ENCODE measurements at places on chromosomes 3 and 15. TPM values are rescaled to one million over a fixed set of nuclear protein-coding genes. Genes with fewer than 3 reads are reported as not detected.

GRCh38 chr3:89521328-89521727 is 413.9 kb downstream of the EPHA3 start:
- H3K4me1 ChIP-seq: no peaks in the 10 kb centered on the region
- H3K27ac ChIP-seq: no peak overlapping the region
- DNase-seq: no peak
- H3K36me3 ChIP-seq: no peaks in the 10 kb centered on the region

DNA sequence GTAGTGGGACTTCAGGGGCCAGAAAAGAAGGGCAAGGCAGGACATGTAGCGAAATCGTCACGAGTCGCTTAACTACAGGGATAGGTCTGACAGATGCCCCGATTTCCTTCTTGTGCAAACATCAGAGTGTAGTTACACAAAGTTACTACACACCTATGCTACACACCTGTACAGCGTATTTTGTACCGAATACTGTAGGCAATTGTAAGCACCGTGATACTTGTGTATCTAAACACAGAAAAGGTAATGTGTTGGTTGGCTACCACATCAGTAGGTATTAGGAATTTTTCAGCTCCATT is 515 bp upstream of the MTHFS start:
- peak overlapping the region; percentile 95 for H3K27ac ChIP-seq
- no peaks in the 10 kb centered on the region for H3K27me3 ChIP-seq
- H3K36me3 ChIP-seq: peaks cover 29% of the 10 kb centered on the region
- H3K4me3 ChIP-seq: peak overlapping the region; percentile 98

GRCh38 chr3:102608875-102609274 is 174.1 kb downstream of the ZPLD1 start:
- H3K4me3 ChIP-seq: no peak overlapping the region
- no peak overlapping the region for H3K27ac ChIP-seq
- peaks cover 2% of the 10 kb centered on the region for H3K27me3 ChIP-seq
- no peaks in the 10 kb centered on the region for H3K36me3 ChIP-seq

Gene DHFR2
- total RNA-seq: 11.3 TPM

DNA sequence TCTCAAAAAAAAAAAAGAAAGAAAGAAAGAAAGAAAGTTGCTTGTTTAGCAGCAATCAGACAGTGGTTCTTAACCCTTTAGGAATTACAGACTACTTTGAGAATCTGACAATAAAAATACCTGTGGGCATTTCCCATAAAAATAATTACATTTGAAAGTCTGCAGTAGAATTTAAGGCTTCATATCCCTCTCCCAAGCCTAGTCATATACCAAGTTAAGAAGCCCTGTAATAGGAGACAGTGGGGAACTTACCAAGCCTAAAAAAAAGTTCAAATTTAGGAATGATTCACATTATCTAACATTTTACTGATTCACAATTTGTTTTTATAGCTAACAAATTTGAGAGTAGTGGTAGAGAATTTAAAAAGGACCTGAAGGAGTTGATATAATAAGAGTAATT is 47.5 kb downstream of the LRRFIP2 start:
- H3K36me3 ChIP-seq: peaks cover 17% of the 10 kb centered on the region
- H3K27me3 ChIP-seq: no peaks in the 10 kb centered on the region
- DNase-seq: no peak
- H3K4me1 ChIP-seq: peaks cover 10% of the 10 kb centered on the region

Gene SLC28A2
- not detected for total RNA-seq

Gene RETNLB
- total RNA-seq: not detected

Gene GALNT15
- total RNA-seq: not detected

Gene IMPG2
- 0.05 TPM for total RNA-seq

DNA sequence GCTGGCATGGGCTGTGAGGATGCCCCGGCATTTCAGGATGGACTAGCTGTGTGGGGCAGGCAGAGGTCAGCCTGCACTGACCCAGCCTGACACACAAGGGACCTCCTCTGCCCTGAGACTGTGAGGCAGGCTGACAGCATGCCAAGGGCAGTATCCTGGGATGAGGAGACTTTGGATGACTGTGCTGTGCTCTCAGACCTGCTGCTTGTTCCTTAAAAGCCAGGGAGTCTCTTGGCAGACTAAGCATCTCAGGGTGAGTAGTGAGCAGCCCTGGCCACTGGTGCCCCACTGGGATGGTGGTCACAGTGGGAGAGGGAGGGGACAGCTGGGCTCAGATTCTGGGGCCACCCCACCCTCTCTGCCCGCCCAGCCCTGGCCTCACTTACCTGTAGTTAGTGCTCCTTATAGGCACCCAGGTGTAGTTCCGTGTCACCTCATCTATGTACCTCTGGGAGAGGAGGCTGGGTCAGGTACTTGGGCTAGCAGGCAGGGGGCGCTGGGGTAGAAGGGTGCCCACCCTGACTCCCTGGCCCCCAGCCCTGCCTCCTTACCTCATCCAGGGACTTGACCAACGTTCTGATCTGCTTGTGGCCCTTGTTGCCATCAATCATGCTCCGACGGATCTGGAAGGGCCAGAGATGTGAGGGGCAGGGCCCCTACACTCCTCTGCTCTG is 16.1 kb upstream of the TMEM115 start:
- no peak for DNase-seq
- peaks cover 4% of the 10 kb centered on the region for H3K4me1 ChIP-seq
- H3K27ac ChIP-seq: no peak overlapping the region
- H3K4me3 ChIP-seq: no peak overlapping the region

Gene RPS27L
- 179 TPM for total RNA-seq

Gene IREB2
- total RNA-seq: 89.1 TPM

GRCh38 chr15:60400944-60401343 is 3.2 kb upstream of the ANXA2 start:
- peaks cover 8% of the 10 kb centered on the region for H3K27me3 ChIP-seq
- peaks cover 10% of the 10 kb centered on the region for H3K36me3 ChIP-seq
- peaks cover 24% of the 10 kb centered on the region for H3K4me1 ChIP-seq
- no peak for DNase-seq

- H3K36me3 ChIP-seq: no peaks in the 10 kb centered on the region
- H3K27me3 ChIP-seq: peaks cover 17% of the 10 kb centered on the region
- peaks cover 3% of the 10 kb centered on the region for H3K4me1 ChIP-seq
Measured at GRCh38 chr3:112627419-112627818, 13.5 kb downstream of the CCDC80 start.

Gene ZNF710
- total RNA-seq: 28.3 TPM

Gene HACD2
- 31.8 TPM for total RNA-seq

DNA sequence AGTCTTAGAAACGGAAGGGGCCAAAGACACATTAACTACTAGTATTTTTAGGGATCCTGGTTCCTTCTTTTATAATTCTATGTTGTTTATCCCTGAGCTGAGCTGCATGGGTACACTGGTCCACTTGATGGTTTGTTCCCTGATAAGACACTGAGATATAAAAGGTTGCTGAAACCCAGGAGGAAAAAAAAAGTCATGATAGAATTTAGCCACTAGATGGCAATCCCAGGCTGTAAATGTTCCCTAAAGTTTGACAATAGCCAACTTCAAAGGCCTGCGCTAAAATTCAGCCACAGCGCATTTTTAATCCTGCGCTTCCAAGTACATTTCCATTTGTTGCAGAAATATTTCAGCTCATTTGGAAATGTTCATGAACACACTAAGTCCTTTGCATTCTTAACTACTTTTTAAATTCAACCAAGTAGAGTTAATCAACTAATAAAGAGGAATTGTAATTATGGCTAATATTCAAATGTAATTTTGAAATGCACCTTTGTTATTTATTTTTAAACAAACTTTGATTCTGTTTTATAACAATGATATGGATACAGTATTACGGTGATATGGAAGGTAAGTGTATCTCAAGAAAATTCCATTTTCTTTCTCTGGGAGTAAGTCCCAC is 249.3 kb upstream of the FEZF2 start:
- no peak overlapping the region for H3K4me3 ChIP-seq
- peak; percentile 59 for DNase-seq
- no peak overlapping the region for H3K27ac ChIP-seq
- H3K36me3 ChIP-seq: no peaks in the 10 kb centered on the region
- peaks cover 10% of the 10 kb centered on the region for H3K27me3 ChIP-seq

GRCh38 chr3:114466816-114467215 is 173.0 kb downstream of the TIGIT start:
- no peak overlapping the region for H3K27ac ChIP-seq
- peaks cover 8% of the 10 kb centered on the region for H3K27me3 ChIP-seq
- H3K4me3 ChIP-seq: no peak overlapping the region

- H3K27ac ChIP-seq: no peak overlapping the region
- H3K36me3 ChIP-seq: no peaks in the 10 kb centered on the region
- no peak overlapping the region for H3K4me3 ChIP-seq
- H3K4me1 ChIP-seq: no peaks in the 10 kb centered on the region
- peak; percentile 85 for DNase-seq
Measured at GRCh38 chr15:71743861-71744382, 66.4 kb upstream of the NR2E3 start.

- no peak overlapping the region for H3K4me3 ChIP-seq
- H3K27ac ChIP-seq: no peak overlapping the region
- no peaks in the 10 kb centered on the region for H3K4me1 ChIP-seq
- H3K27me3 ChIP-seq: no peaks in the 10 kb centered on the region
- H3K36me3 ChIP-seq: peaks cover 20% of the 10 kb centered on the region
Measured at GRCh38 chr3:36823806-36824205, 59.5 kb upstream of the DCLK3 start.

- peak overlapping the region; percentile 61 for H3K4me3 ChIP-seq
- no peak overlapping the region for H3K27ac ChIP-seq
- DNase-seq: no peak
- no peaks in the 10 kb centered on the region for H3K36me3 ChIP-seq
Measured at GRCh38 chr15:74995779-74996765, 709 bp downstream of the SCAMP5 start.

Gene LEKR1
- 0.14 TPM for total RNA-seq

Gene MYO9A
- total RNA-seq: 21.3 TPM

Gene CACNA2D2
- total RNA-seq: 0.23 TPM

DNA sequence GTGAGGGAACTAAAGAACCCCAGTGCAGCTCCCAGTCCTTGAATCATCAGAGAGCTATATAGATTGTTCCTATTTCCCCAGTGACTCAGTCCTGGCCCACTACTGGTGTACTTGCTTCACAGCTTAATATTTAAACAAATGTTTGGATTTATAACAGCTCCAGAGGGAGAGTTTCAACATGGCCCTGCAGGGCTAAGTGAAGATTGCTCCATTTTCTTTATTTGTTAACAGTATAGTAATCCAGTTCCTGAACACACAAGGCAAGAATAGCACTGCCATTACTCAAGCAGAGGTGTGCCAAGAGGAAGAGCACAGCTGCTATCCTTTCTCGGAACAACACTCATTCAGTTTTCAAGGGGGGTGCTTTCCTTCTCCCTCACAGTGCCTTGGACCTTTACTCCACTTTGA is 6.5 kb downstream of the SQOR start:
- H3K4me3 ChIP-seq: no peak overlapping the region
- peaks cover 77% of the 10 kb centered on the region for H3K4me1 ChIP-seq

Gene EDEM1
- 167 TPM for total RNA-seq

DNA sequence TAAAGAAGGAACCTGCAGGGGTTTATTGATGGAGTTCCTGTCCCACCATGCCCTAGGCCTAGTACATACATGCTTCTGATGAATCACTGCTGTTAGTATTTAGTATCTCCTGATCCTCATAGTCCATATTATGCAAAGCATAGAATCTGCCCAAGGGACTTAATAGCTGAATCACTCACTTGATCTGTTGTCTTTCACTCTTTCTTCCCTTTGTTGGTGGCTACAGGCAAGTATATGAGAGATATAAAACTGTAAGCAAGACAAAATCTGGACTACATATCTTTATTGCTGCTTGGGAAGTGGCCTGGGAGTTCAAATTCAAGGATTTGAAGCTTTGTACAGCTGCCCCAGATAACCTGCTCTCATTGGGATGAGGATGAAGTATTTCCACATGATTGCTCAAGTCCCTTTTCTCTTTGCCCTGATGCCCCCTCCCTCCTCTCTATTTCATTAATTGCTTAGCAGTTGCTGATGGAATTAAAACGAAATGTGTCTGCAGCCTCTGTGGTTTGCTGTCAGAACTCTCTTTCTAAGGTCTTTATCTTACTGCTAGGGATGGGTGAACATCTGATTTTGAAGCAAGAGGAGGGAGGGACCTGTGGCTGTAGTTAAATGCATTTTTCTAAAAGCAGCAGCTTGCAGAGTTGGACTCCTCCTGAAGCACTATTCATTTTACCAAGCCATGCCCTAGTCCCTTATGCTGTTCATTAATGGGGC is 114.1 kb downstream of the ZNF609 start:
- peaks cover 34% of the 10 kb centered on the region for H3K4me1 ChIP-seq
- H3K27ac ChIP-seq: peak overlapping the region; percentile 52
- DNase-seq: no peak
- no peaks in the 10 kb centered on the region for H3K27me3 ChIP-seq
- peaks cover 15% of the 10 kb centered on the region for H3K36me3 ChIP-seq
- no peak overlapping the region for H3K4me3 ChIP-seq

- no peak overlapping the region for H3K4me3 ChIP-seq
- H3K4me1 ChIP-seq: peaks cover 8% of the 10 kb centered on the region
- H3K36me3 ChIP-seq: no peaks in the 10 kb centered on the region
- H3K27ac ChIP-seq: no peak overlapping the region
- no peak for DNase-seq
- H3K27me3 ChIP-seq: no peaks in the 10 kb centered on the region
Measured at GRCh38 chr3:17638356-17638755, 104.1 kb downstream of the TBC1D5 start.

GRCh38 chr3:196138482-196139254 is 56.8 kb upstream of the TFRC start:
- H3K27ac ChIP-seq: no peak overlapping the region
- no peaks in the 10 kb centered on the region for H3K27me3 ChIP-seq
- peaks cover 19% of the 10 kb centered on the region for H3K4me1 ChIP-seq

Gene TEX55
- not detected for total RNA-seq

- no peak overlapping the region for H3K4me3 ChIP-seq
- H3K4me1 ChIP-seq: no peaks in the 10 kb centered on the region
- peaks cover 4% of the 10 kb centered on the region for H3K27me3 ChIP-seq
- no peak overlapping the region for H3K27ac ChIP-seq
Measured at GRCh38 chr3:46866720-46867549, 3.7 kb upstream of the MYL3 start.

GRCh38 chr15:66862940-66863335 is 160.9 kb downstream of the SMAD6 start:
- H3K4me3 ChIP-seq: no peak overlapping the region
- H3K27ac ChIP-seq: no peak overlapping the region
- peaks cover 8% of the 10 kb centered on the region for H3K4me1 ChIP-seq
- peak; percentile 93 for DNase-seq
- peaks cover 16% of the 10 kb centered on the region for H3K27me3 ChIP-seq
- no peaks in the 10 kb centered on the region for H3K36me3 ChIP-seq

- DNase-seq: no peak
- peaks cover 53% of the 10 kb centered on the region for H3K4me1 ChIP-seq
- no peaks in the 10 kb centered on the region for H3K27me3 ChIP-seq
- peaks cover 19% of the 10 kb centered on the region for H3K36me3 ChIP-seq
- no peak overlapping the region for H3K27ac ChIP-seq
Measured at GRCh38 chr3:20047976-20048883, 8.0 kb downstream of the KAT2B start.

DNA sequence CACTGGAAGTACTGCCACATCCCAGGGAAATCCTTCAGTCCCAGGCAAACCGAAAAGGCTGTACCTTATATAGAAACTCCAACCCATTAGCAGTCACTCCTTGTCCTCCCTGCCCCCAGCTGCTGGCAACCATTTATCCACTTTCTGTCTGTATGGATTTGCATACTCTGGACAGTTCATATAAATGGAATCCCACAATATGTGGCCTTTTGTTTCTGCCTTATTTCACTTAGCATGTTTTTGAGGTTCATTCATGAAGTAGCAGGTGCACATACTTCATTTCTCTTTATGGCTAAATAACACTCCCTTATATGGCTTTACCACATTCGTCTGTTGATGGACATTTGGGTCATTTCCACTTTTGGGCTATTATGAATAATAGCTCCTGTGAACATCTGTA is 51.6 kb upstream of the CMTM8 start:
- no peak for DNase-seq
- peaks cover 37% of the 10 kb centered on the region for H3K27me3 ChIP-seq
- H3K4me1 ChIP-seq: no peaks in the 10 kb centered on the region
- H3K4me3 ChIP-seq: no peak overlapping the region
- H3K36me3 ChIP-seq: no peaks in the 10 kb centered on the region
